ENCODE measurements at places on chromosomes 11 and 22. TPM values are rescaled to one million over a fixed set of nuclear protein-coding genes. Genes with fewer than 3 reads are reported as not detected.

GRCh38 chr22:49408102-49408836 is 419.4 kb downstream of the BRD1 start:
- no peak for DNase-seq

The CCDC81 gene
- 0.66 TPM for total RNA-seq

- no peak for DNase-seq
Observed at GRCh38 chr22:38513063-38513462, 7.0 kb upstream of the DDX17 start.

The RTN4R gene
- 0.26 TPM for total RNA-seq

The DSCAML1 gene
- 0.26 TPM for total RNA-seq

DNA sequence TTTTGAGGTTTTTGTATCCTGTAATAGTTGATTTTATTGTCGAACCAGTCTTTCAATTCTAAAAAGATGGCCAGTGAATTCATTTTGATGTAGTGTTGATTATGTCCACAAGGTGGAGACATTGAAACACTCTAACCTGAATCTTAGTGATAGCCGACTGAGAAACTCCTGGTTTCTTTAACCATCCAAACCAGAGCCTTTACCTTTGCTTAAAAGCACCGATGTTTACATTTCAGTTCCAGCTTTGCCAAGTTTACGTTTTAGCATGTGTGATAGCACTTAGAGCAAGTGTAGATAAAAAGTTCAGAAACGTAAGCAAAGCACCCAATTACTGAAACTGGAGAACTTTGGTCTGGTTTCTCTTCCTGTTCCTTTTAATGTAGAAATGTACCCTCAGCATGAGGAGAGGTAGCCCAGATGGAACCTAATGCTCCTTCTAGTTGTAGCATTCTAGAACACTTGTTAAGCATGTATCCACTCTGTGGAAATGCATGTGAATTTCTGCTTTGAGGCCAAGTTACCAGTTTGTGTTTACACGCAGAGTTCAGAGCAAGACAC is 208.6 kb downstream of the DBX1 start:
- DNase-seq = peak; percentile 71

DNA sequence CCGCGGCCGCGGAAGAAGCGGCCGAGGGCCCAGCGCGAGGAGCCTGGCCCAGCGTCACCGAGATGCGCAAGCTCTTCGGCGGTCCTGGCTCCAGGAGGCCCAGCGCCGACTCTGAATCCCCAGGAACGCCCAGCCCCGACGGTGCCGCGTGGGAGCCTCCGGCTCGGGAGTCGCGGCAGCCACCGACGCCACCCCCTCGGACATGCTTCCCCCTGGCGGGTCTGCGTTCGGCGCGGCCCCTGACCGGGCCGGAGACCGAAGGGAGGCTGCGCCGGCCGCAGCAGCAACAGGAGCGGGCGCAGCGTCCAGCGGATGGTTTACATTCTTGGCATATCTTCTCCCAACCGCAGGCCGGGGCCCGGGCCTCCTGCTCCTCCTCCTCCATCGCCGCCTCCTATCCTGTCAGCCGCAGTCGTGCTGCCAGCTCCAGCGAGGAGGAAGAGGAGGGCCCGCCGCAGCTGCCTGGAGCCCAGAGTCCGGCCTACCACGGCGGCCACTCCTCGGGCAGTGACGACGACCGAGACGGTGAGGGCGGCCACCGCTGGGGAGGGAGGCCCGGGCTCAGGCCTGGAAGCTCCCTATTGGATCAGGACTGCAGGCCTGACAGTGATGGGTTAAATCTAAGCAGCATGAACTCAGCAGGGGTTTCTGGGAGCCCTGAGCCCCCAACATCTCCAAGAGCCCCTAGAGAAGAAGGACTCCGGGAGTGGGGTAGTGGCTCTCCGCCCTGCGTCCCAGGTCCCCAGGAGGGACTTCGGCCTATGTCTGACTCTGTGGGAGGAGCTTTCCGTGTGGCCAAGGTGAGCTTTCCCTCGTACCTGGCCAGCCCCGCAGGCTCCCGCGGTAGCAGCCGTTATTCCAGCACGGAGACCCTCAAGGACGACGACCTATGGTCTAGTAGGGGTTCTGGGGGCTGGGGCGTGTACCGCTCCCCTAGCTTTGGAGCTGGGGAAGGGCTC is 1.2 kb downstream of the ARHGEF17 start:
- peak; percentile 96 for DNase-seq

DNA sequence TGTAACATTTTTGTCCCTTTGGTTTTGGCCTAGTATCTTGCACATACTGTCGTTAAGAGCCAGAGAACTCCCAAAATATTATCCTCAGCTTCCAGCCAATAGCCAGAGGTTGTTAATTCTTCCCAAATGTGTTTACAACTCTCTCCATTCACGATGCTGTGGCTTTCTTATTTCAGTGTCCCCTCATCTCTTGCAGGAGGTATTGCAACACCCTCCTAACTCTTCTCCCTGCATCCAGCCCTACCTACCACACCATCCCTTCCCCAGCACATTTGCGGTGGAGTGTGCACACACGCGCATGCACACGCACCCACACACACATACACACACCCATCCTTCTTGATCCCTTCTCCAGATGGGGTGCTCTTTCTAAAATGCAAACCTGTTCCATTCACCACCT is 75.6 kb upstream of the LMO2 start:
- no peak for DNase-seq

- no peak for DNase-seq
Observed at GRCh38 chr11:4862447-4863236, 13.6 kb upstream of the OR51S1 start.

- DNase-seq = no peak
Observed at GRCh38 chr22:20089977-20090729, 10.1 kb downstream of the DGCR8 start.

The C1QTNF5 gene
- 32.0 TPM for total RNA-seq

The FAM181B gene
- 0.17 TPM for total RNA-seq

All from fibroblast of lung (primary cell).